HepG2 (cell line): ENCODE measurements at places on chromosomes 12 and 14.
A peak's percentile ranks its signal among the peaks of the same experiment; 100 is the strongest.

- no peak for DNase-seq
Observed at GRCh38 chr12:90773491-90773890, 181.5 kb downstream of the CCER1 start.

DNA sequence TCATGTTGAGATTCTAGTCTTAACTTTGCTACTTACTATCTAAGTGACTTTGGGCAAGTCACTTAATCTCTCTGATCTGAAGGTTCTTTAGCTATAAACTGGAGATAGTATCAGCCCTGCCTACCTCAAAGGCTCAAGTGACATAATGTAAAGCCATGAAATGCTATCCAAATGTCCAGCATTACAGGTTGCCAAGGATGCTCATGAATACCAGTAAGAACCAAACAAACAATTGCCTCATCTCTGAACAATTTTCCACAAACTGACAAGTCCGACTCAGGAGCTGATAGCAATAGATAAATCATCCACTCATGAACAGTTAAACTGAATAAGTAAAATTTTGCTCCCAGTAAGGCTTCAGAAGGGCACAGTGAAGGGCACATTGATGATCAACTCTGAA, 51.5 kb downstream of the LMNTD1 start:
- DNase-seq, result no peak

DNA sequence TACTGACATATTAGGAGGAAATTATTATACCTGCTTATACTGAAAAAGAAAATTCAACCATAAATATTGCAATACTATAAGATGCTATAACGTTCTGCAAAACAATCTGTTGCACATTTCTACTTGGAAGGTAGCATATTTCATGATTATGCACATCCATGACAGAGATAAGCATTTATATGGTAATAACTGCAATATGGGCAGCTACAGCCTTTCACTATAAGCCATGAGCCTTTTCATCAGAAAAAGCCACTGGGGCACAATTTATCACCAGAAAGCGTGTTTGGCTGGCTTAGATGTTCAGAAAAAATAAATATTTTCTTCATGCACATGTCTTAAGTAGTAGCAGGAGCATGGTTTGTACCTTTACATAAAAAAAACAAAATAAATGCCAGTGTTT, 340.7 kb downstream of the GALC start:
- DNase-seq, result no peak

DNA sequence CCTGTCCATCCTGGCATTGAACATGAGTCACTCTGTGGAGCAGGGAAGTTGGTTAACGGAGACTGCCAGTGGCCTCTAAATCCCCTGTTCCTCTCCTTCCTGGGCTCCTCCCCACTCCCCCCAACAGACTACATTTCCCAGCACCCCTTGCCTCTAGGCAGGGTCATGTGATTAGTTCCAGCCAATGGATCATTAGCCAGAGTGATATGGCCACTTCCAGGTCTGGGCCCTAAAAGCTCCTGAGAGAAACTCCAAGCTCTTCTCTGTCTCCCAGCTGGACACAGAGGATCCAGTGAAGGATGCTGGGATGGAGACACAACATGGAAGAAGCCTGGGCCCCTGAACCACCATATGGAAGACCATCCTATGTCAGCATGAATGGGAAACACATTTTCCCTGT, 54.4 kb upstream of the RFLNA start:
- DNase-seq, result no peak

DNA sequence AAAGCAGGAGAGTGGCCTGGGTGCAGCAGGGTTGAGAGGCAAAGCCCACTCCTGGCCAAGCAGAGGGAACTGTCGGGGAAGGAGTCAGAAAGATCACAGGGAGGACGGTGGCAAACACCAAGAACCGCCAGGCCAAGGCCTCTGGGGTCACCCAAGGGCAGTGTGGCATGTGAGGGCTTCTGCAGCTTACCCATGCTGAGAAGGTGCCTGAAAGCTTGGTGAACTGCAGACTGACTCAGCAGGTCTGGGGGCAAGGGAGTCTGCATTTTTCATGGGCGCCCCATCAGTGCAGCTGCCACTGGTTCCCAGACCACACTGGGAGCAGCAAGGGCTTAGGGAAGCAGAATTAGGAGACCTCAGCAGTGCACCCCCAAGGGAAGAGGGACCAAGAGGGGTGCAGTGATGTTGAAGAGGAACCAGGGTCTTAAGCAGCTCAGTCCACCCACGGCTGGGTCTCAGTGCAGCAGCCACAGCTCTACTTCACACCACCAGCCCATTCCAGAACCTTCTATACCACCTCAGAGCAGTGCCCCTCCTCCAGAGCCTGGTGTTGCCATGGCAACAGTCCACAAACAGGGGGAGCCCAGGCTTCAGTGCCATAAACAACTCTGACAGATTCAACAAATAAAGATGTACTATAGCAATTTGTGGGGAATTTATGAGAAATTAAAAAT, 59.4 kb downstream of the ITPK1 start:
- DNase-seq, result no peak

GRCh38 chr12:32535288-32535999, 136.1 kb downstream of the FGD4 start:
- peak; percentile 33 for DNase-seq

- no peak for DNase-seq
Observed at GRCh38 chr12:19201661-19202060, 72.1 kb downstream of the PLEKHA5 start.

GRCh38 chr12:121009741-121010140, 6.5 kb downstream of the C12orf43 start:
- peak; percentile 49 for DNase-seq

GRCh38 chr14:70882776-70883492, 24.3 kb upstream of the PCNX1 start:
- no peak for DNase-seq

DNA sequence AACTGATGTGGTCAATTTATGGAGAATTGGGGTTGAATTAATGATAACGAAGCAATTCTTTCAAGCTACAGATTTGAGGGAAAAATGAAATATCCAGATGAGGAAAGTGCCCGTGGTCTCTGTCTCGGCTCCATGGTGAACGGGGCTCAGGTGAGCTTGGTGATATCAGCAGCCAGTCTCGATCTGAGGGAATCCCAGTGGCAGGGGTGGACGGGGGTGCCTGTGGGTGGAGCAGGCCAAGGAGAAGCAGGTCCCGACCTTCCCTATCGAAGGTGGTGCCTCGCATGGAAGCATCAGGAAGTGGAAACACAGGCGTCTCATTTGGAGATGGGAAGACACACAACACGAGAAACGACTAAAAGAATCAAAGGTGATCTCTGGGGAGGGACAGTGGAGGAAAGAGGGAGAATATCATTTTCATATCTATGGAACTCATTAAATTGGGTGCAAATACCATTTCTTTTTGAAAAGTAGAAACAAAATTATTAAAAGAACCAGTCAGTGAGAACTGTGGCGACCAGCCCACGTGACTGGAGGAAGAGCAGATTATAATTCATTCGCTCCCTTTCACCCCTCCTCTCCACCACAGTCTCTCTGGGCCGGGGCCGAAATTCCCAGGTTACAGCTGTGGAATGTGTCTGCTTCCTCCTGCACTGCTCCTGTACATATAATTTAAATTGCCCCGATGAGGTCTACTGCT, 354.3 kb upstream of the SFSWAP start:
- no peak for DNase-seq

DNA sequence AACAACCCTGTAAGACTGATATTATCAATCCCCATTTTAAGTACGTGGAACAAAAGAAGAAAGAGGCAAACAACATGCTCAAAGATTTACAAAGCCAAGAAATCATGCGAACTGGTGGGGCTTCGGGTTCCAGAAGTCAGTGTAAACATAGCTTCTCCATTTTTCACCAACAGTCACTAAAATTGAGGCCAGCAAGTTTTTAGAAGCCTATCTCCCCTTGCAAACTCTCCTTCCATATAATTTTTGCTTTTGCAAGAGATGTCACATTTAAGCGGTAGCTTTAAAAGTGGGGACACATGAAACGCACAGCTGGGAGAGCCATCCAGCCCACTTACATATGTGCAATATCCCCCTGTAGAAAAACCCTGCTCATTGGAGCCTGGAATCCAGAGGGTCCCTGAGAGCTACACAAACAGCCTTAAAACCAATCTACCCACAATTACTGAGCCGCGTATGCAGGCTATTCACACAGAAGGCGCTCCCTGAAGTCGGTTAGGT, 797 bp downstream of the SLC11A2 start:
- peak; percentile 92 for DNase-seq

- no peak for DNase-seq
Observed at GRCh38 chr12:2101771-2102170, 49.0 kb downstream of the CACNA1C start.

- DNase-seq, result peak; percentile 11
Observed at GRCh38 chr12:49188201-49188915, 522 bp downstream of the TUBA1A start.

DNA sequence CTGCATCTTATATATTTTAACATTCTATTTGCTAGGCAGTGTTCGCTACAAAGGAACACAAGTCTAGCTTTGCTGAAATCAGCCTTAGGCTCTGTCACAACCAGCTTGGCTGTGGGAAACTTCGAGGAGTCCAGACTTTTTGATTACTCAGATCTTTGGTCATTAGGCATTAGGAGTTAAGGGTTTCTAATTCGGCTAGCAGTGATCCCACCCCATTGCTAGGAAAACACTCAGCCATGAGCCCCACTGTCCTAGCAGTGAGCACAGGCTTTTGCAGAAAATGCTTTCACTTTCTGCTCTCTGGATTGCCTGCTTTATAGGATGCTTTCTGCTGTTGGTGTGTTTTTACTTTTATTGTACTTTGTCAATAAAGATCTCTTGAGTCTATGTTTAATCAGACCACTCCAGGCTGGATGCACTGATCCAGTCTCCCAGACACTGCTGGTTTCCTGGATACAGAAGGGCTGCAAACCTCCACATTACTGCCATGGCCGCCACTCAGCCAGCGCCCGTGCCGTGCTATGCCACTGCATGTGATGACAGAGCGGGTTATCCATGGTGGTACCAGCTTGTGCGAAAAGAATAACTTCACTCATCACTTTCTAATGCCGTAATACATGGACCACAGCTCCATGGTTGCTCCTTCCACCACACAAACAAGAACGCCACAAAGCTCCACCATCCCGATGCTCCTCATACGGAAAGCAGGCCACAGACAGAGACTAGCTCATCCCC, 41.0 kb upstream of the PYGL start:
- no peak for DNase-seq

DNA sequence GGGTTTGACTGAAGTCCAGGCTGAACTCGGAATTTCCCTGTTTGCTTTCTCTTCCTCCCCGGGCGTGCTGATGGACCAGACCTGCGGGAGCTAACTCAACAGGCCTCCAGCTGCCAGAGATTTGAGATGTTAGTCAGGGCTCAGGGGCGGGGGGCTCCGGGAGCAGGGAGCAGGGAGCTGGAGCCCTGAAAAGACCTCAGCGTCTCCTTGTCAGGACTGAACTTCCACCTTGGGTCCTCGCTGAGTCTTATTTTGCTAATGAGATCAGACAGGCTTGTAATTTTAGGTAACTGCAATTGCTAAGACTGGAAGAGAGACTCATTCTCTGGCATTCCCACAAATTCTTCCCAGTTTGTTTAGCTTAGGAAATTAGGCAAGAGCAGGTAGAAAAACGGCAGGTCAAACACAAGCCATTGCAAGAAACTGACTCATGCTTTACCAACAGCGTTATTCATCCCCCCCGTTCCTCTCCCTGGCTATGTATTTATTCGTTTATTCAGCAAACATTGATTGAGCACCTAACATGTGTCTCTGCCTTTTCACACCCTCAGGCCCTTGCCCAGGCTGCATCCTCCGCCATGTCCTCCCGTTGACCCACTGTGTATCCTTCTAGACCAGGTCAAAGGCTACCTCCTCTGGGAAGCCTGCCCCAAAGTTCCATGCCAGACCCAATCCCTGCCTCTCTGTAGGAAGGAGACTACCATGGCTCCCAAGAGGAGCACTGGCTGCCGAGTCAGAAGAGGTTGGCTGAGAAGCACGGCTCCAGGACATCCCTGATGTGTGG, 80.4 kb upstream of the DIO3 start:
- DNase-seq, result peak; percentile 10

DNA sequence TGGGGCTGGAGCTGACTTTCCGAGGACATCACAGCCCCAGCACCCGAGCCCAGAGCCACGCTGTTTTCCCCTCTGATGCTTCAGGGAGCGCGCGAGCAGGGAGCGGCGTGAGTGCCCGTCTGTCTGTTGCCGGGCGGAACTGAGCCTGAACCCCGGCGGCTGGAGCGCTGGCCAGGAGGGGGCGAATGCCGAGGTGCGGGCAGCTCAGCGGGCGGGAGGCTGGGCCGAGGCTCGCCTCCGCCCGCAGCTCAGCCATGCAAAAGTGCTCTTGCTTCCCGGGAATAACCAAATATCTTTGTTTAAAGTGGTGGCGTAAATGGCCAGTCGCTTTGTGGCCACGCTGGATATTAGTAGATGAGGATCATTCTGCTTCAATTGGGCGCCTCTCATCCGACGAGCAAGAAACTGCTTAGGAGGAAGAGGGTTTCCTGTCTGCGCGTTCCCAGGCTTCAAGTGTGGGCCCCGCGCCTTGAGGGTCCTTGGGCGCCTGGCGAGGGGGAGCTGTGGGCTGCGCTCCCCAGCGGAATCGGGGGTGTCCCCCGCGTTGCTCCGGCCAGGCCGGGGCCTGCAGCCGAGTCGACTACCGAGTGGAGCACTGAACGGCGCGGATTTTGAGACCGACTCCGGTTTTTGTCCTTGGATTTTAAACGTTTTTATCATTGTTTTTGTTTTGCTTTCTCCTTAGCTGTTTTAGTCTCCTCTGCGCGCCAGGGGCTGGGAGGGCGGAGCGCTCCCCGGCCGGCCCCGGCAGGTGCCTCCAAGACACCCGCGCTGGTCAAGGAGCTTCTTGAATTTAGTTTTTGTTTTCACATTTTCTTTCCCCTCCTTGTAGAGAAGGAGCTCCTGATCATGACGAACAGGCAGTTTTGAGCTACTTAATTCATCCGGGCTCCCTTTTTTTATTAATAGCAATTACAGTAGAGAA, 831 bp upstream of the NKX2-1 start:
- peak; percentile 44 for DNase-seq

DNA sequence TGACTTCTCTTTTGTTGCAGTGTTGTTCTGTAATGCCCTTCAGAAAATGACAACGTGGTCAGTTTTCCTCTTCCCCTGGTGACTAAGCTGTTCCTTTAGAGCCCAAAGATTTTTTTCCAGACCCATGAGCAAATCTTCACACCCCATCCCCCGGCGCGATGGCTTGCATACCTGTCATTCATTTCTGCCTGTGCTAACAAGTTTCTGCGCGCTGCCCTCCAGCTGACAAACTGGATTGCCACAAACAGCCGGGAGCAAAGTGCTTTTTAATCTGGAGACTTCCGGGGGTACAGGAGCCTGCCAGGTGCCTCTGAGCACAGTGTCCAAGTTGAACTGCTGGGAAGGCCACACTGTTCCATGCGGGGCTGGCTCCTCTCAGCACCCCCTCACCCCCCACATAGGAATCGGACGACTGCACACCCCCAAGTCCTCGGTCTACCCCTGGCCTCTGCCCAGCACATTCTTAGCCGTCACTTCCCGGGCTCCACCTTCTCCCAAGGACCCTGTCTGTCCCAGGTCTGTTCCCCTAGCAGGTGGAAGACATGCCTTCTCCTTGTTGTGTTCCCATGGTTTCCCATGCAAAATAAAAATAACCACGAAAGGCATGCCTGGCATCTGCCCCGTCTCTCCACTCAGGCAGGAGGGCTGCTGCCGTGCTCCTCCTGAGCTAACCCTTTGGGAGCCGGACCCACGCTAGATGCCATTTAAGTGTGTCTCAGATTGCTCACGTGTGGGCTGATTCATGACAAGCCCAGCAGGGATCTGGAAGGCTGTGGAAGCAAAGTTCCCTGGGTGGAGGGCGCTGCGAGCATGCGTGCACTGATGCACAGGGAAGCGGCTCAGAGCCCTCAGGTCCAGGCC, 14.1 kb downstream of the RILPL1 start:
- DNase-seq, result peak; percentile 84

- DNase-seq, result peak; percentile 61
Observed at GRCh38 chr14:102726191-102726949, 50.9 kb upstream of the TRAF3 start.
